ENCODE measurements at places on chromosomes 13 and 19.

DNA sequence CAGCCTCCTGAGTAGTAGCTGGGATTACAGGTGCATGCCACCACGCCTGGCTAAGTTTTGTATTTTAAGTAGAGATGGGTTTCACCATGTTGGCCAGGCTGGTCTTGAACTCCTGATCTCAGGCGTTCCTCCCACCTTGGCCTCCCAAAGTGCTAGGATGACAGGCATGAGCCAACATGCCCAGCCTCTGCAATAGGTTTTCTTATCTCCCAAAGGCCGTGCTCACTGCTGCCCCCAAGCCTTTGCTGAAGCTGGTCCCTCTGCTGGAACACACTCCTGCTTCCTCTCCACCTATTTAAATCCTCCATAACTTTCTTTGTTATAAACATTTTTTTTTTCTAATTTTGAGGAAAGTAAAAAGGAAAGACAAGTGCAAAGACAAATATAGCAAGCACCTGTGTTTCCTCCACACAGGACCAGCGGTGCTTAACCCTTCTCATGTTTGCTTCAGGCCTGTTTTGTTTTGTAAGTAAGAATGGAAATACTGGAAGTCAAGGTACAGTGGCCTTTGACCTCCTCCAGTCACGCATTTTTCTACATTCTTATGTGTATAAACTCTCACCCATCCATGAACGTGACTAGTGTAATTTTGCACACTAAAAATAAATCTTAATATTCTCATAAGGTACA lies 14.5 kb upstream of the TNFAIP8L1 start:
- no peak for DNase-seq

- DNase-seq = no peak
These were observed 65.6 kb downstream of the UFM1 start for GRCh38 chr13:38415233-38415632.

- DNase-seq = no peak
These were observed 346.4 kb downstream of the FGF9 start for GRCh38 chr13:22017226-22017625.

DNA sequence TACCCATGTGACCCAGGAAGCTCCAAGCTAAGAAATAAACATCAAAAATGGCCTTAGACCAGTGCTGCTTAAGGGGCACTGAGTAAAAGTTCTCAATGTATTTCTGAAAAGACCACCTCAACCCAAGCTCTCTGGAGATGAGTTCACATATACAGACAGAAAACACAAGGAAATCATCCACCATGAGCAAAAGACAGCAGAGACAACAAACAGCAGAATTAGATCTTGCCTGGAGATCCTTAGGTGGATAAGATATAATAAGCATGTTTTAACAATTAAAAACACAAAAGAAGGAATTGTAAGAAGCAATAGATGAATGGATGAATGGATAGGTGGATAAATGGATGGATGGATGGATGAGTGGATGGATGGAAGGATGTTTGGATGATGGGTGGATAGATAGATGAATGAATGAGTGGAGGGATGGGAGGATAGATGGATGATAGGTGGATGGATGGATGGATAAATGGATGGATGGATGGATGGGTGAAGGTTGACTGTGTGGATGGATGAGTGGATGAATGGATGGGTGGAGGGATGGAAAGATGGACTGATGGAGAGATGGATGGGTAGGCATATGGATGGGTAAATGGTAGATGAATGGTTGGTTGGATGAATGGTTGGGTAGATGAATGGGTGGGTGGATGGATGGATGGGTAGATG lies 9.6 kb upstream of the NMRK2 start:
- no peak for DNase-seq

DNA sequence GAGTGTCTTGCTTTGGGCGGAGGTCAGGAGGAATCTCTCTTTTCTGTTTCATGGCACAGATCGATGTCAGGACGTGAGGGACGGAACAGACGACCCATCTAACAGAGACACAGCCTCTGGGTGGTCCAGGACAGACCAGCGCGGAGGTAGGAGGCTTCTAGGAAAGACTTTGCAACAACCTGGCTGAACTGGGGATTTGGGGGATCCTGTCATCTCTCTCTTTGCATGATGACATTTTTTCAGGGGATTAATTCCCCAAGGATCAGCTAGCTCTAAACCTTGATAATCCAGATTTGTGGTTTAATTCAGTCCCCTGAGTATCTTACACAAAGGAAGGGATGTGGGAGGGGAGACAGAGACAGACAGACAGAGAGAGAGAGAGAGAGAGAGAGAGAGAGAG lies 14.4 kb downstream of the CABP5 start:
- DNase-seq = no peak

DNA sequence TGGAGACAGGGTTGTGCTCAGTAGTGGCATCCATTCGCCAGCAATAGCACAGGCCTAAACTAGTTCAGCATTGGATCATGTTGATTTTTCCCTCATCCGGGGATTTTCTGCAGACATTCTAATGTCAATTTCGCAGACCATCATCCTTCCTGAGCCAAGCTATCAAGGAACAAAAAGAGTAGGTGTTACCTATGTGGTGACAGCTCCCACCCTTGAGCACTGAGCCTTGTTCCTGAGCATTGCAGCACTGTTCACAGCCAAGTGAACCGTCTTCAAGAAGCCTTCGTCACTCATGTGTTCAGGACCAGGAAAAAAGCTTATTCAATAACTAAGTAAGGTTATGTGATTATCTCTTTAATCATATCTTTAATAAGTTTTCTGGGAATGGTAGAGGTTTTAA lies 576.2 kb downstream of the UQCRFS1 start:
- DNase-seq = no peak

- DNase-seq = no peak
These were observed 206.5 kb downstream of the TEX29 start for GRCh38 chr13:111526922-111527321.

GRCh38 chr13:28451482-28452217 lies 43.3 kb downstream of the FLT1 start:
- DNase-seq = no peak

DNA sequence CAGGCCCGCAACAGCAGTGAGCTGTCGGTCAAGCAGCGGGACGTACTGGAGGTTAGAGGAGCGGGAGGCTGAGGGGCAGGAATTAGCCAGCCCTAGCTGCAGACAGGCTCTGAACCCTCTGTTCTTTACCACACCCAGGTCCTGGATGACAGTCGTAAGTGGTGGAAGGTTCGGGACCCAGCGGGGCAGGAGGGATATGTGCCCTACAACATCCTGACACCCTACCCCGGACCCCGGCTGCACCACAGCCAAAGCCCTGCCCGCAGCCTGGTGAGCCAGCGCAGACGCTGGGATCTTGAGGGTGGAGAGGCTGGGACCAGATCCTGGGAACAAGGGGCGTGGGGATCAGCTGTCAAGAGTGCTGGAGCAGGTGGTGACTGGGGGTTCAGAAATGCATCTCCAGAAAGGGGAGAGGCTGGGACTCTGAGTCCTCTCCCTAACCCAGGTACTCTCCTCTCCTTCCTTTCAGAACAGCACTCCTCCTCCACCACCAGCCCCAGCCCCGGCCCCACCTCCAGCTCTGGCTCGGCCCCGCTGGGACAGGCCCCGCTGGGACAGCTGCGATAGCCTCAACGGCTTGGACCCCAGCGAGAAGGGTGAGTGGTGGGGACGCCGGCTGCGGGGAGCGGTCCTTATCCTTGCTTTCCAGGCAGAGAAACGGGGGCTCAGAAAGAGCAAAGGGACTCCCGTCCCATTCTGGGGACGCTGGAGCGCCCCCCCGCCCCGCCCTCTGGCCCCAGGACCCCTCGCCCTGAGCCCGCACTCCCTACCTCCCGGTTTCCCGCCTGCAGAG lies 10.4 kb downstream of the EPS8L1 start:
- no peak for DNase-seq

- no peak for DNase-seq
These were observed 440.0 kb downstream of the ZNF536 start for GRCh38 chr19:30812099-30812678.

- no peak for DNase-seq
These were observed 47.9 kb downstream of the LYL1 start for GRCh38 chr19:13054626-13055212.

DNA sequence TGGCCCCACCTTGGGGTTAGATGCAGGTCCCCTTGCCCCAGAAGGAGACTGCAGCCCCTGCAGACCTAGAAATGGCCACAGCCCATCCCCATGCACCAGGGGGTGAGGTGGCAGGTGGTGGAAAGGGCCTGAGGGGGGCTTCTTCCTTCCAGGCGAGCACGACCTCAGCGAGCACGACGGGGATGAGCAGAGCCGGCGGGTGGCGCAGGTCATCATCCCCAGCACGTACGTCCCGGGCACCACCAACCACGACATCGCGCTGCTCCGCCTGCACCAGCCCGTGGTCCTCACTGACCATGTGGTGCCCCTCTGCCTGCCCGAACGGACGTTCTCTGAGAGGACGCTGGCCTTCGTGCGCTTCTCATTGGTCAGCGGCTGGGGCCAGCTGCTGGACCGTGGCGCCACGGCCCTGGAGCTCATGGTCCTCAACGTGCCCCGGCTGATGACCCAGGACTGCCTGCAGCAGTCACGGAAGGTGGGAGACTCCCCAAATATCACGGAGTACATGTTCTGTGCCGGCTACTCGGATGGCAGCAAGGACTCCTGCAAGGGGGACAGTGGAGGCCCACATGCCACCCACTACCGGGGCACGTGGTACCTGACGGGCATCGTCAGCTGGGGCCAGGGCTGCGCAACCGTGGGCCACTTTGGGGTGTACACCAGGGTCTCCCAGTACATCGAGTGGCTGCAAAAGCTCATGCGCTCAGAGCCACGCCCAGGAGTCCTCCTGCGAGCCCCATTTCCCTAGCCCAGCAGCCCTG lies 4.2 kb upstream of the F10 start:
- no peak for DNase-seq

DNA sequence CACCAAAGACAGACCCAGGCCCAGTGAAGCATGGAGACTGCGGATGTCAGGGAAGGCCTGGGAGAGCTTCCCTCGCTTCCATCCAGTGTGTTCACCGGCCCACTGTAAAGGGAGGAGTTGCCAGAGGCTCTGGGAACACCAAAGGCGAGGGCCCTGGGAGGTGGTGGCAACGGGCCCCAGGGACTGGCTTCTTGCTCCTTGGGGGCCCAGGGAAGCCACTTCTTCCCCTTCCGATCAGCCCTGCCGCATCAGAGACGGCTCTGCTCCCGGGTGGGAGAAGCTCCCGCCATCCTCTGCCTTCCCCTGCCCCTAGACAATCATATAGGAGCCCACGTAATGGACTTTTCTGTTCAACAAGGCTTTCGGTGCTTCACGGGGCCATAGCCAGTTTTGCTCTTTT lies 83.4 kb upstream of the GPR183 start:
- DNase-seq = no peak

All from fibroblast of skin of left quadriceps (primary cell).